ENCODE measurements at places on chromosomes 7 and 10. TPM values are rescaled to one million over a fixed set of nuclear protein-coding genes. Genes with fewer than 3 reads are reported as not detected.
A peak's percentile ranks its signal among the peaks of the same experiment; 100 is the strongest.

Gene RAPGEF5
- 87.0 TPM for total RNA-seq

Gene WEE2
- total RNA-seq: not detected

Gene TPK1
- total RNA-seq: 16.6 TPM

Gene CTNNA3
- 0.03 TPM for total RNA-seq

GRCh38 chr10:95399183-95399582 is 108.4 kb upstream of the PDLIM1 start:
- peak; percentile 72 for DNase-seq

DNA sequence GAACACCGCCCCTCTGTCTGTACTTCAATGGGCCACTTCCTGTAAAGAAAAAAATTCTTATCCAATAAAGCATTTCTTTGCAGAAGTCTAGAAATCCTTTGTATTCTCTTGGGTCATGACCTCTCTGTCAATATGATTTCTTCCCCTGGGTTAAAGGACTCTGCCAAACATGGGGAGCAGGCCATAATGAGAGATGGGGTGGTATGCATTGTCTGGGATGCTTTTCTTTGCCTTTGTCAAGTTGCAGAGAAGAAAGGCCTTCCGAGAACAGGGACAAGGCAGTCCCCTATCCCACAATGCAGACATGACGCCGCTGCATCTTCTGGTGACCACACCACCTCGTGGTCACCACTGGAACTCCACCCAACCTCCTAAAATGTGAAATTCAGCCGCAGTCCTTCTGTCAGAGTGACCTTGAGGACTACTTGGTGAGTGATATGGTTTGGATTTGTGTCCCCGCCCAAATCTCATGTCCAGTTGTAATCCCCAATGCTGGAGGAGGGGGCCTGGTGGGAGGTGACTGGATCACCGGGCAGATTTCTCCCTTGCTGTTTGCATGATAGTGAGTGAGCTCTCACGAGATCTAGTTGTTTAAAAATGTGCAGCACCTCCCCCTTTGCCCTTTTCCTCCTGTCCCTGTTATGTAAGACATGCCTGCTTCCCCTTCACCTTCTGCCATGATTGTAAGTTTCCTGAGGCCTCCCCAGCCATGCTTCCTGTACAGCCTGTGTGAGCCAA is 15.2 kb upstream of the FRMPD2 start:
- peak; percentile 72 for DNase-seq

DNA sequence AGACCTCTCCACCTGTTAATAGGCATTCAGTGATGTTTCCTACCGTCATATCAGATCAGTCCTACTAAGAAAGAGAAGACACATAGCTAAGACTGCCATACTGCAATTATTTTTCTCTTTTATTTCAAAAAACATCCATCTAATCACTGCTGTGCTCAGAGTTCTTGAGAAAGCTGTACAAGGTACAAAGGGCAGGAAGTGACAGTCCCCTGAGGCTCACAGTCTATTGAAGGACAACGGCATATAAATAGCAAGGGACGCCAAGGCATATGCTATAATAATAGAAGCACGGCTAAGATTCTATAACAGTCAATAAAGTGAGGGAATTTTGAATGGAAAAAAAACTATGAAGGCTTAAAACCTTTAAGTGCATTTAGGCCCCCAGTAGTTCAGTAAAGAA is 415.3 kb upstream of the NRP1 start:
- no peak for DNase-seq

DNA sequence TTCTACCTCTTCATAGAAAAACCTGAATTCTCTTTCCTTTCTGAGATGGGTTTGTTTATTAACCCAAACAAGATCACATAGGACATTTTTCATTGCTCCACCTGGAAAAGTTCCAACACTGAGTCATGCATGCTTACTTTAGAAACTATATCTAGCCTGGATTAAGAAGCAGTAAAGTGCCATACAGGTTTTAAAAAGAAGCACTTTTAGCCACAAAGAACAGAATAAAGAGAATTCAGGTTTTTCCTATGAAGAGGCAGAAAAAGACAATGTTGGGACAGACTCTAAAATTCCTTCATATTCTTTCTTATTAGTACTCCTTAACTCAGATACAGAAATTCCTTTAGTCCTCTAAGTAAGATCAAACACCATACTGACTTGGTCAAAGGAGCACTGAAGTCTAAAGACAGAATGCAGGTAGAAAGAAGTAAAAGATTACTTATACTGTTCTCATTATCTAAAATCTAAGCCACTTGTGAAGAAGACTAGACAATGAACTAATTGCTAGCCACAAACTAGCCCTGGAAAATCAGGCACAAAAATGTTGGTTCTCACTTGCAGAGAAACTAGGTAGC is 241.3 kb downstream of the ANK3 start:
- no peak for DNase-seq

GRCh38 chr10:43906490-43906889 is 257.8 kb upstream of the ZNF32 start:
- peak; percentile 33 for DNase-seq

DNA sequence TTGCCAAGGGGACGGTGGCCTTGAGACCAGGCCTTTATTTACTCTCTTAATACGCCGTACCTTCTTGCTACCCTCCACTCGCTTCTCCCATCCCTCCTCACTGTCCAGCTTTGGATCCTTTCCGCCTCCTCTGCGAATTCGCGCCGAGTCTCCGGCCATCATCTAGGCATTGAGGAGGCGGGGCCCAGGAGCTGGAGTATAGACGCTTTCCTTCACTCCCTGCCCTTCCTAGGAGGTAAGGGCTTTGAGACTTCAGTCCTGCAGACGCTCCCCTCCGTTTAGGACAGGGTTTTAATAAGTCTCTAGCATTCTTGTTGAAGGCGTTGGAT is 538 bp downstream of the TFAM start:
- peak; percentile 21 for DNase-seq

DNA sequence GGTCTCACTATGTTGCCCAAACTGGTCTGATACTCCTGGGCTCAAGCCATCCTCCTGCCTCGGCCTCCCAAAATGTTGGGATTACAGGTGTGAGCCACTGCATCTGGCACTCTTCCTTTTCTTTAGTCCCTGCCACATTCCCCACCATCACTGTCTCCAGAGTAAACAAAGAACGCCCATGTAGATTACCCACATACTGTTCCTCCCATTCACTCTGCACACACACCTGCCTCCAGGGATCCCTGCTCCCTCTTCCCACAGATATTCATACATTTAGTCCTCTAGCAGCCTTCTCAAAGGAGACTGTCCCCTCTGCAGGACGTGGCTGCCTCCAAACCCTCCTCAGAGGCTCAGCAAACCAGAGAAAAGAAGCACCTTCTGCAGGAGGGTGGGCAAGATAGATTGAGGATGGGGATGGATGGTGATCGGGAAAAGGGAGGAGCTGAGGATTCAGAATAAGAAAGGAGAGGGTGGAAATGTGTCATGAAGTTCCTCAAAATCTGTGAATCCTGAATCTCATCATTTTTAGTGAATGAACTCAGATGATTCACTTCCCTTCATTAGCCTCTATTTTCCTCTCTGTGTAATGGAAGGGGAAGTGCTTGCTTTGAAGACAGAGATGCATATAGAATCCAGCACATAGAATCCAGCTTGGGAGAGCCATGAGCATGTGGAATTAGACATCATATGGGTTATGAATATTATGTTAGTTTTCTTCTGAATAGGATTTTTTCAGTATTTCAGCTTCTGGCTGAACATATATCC is 5.5 kb upstream of the PLAU start:
- DNase-seq: no peak

- DNase-seq: no peak
These were observed 656.1 kb downstream of the INHBA start for GRCh38 chr7:41046776-41047175.

- DNase-seq: no peak
These were observed 3.4 kb upstream of the CCDC71L start for GRCh38 chr7:106664343-106664742.

GRCh38 chr7:155545348-155545747 is 1.0 kb downstream of the CNPY1 start:
- DNase-seq: no peak

DNA sequence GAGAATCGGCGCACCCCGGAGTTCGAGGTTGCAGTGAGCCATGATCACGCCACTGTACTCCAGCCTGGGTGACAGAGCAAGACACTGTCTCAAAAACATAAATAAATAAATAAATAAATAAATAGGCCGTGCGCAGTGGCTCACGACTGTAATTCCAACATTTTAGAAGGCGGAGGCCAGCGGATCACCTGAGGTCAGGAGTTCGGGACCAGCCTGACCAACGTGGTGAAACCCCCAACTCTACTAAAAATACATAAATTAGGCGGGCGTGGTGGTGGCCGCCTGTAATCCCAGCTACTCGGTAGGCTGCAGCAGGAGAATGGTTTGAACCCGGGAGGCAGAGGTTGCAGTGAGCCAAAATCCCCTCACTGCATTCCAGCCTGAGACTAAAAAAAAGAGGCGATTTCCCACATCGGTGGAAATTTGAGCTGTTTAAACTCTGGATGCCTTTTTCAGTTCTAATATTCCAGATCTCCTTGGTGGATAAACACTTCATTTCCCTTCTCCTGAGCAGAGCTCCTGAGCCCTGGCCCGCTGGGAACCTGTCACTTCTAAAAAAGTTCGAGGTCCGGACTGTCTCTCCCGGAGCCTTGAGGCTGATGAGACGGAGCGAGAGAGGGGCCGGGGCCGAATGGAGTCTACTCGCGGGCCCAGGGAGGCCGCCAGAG is 2.0 kb upstream of the NFKB2 start:
- DNase-seq: no peak

DNA sequence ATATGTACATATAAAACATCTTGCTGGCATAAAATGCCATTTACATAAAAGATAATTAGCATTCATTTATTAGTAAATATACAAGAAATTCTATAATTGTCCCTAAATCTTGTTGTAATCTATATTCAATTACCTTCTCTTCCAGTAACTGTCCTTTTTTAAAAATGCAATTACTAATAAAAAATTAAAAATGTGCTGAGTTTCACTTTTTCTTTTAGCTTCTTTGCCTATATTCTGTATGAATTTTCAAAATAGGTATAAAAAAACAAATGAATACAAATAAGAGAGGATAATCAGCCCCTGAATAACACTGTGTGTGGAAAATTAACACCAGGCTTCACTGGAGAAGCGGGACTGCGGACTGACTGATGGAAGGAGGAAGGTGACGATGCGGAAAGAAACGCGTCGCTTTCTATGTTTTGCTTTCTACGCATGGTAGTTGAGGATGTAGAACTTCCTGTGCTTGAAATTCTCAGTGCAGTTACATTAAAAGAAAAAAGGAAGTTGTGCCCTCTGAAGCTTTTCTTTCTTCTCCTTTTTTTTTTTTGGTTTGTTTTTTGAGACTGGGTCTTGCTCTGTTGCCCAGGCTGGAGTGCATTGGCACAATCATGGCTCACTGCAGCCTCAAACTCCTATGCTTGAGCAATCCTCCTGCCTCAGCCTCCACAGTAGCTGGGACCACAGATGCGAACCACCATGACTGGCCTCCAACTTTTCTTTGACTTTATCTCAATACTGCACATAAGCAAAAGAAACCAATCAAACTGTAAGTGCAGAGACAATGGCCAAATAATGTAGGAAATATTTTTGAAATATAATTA is 7.4 kb upstream of the ZMYND11 start:
- DNase-seq: no peak

GRCh38 chr10:77005871-77006270 is 631.7 kb downstream of the KCNMA1 start:
- DNase-seq: no peak

- DNase-seq: no peak
These were observed 210.3 kb upstream of the TCF7L2 start for GRCh38 chr10:112739592-112740353.

DNA sequence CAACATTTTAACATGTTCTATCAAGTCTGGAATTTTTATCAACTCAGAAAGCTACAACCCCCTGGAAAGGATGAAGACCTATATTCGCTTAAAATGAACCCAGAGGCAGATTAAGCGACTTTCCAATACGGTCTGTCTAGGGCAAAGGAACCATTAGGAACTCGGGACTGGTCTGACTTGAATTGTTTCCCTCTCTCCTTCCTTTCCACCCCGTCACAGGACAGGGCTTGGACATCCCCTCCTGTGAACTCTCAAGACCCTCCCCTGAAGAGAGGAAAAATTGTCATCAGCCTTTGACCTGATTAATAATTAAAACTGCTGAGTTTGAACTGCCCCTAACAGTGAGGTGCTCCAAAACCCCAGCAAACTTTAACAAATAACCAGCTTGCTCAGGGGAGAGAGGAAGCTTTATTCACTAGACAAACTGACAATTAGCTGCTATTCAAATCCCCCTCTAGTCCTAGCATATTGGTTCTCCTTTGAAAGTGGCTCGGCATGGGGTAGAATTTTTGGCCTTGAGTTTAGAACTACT is 22.6 kb upstream of the SLF2 start:
- DNase-seq: no peak

Measured in lung (tissue), 17 donors.